Mesothelial cell of epicardium (in vitro differentiated cells): ENCODE measurements at places on chromosomes 3 and 15. TPM values are rescaled to one million over a fixed set of nuclear protein-coding genes. Genes with fewer than 3 reads are reported as not detected.
A peak's percentile ranks its signal among the peaks of the same experiment; 100 is the strongest.

Gene C3orf18
- 12.7 to 15.1 TPM (median 12.8 TPM) in 3 replicates for total RNA-seq

Gene ZCWPW2
- 1.3 to 1.5 TPM (median 1.4 TPM) in 3 replicates for total RNA-seq

Gene GCHFR
- 12.6 to 15.8 TPM (median 14.4 TPM) in 3 replicates for total RNA-seq

Gene WDR93
- 0.34 to 0.54 TPM (median 0.40 TPM) in 3 replicates for total RNA-seq

Gene TPRG1
- total RNA-seq = 1.9 to 3.3 TPM (median 2.4 TPM) in 3 replicates

DNA sequence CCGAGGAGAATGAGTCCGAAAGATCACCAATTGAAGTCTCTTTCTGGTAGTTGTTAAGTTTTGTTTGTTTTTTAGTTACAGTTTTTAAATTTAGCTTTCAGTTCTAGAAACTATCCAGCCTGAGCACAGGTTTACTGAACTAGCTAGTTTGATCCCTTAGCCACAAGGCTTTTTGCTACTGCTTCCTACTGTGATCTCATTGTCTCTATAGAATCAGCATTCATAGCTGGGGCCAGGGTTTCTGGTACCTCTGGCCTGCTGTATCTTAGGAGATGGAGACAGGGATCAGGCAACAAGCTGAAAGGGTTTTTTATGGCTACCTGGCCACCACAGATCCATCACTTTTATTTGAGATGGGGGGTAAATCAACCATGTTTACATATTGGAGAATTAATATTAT lies 37.0 kb downstream of the GOLM2 start:
- no peak overlapping the region for H3K4me3 ChIP-seq
- no peak for DNase-seq
- peak overlapping the region; percentile 83 for H3K27ac ChIP-seq
- H3K4me1 ChIP-seq = peaks cover 17% of the 10 kb centered on the region
- H3K36me3 ChIP-seq = peaks cover 5% of the 10 kb centered on the region

DNA sequence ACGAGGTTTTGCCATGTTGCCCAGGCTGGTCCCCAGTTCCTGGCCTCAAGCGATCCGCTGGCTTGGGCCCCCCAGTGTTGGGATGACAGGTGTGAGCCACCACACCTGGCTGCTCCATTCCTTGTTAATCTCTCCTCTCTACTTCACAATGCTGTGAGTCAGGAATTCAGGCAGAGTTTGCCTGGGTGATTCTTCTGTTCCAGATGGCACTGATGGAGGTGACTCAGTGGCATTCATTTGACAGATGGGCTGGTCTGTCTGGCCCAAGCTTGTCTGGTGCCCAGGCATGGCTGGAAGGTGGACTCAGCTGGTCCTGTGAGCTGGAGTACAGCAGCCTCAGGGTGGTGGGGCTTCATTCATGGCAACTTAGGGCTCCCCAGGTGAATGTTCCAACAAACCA lies 43.2 kb downstream of the SLC6A20 start:
- peaks cover 6% of the 10 kb centered on the region for H3K4me1 ChIP-seq
- H3K4me3 ChIP-seq = no peak overlapping the region
- no peak overlapping the region for H3K27ac ChIP-seq
- DNase-seq = no peak
- no peaks in the 10 kb centered on the region for H3K27me3 ChIP-seq

DNA sequence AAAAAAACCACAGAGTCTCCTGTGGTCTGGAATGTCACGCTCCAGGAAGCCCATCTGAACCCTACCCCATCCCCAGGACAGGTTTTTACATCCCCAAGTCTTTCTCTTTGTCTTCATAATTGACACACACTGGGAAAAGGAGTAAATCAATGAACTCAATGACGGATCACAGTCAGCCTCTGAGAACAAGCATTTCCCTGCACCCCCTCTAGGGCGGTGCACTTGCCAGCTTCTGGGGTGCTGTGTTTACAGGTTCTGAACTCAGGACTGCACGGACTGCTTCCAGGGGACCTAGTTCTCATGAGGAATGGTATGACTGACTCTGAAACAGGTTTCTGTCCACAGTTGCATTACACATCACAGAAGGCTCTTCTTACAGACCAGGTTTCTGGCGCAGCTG lies 81.1 kb downstream of the NUP210 start:
- no peak overlapping the region for H3K27ac ChIP-seq
- H3K4me3 ChIP-seq = no peak overlapping the region
- H3K36me3 ChIP-seq = peaks cover 13% of the 10 kb centered on the region
- no peaks in the 10 kb centered on the region for H3K27me3 ChIP-seq

- H3K36me3 ChIP-seq = no peaks in the 10 kb centered on the region
- no peak for DNase-seq
- peaks cover 16% of the 10 kb centered on the region for H3K27me3 ChIP-seq
- no peak overlapping the region for H3K27ac ChIP-seq
Measured at GRCh38 chr3:10352146-10352911, 31.4 kb upstream of the SEC13 start.

- H3K4me1 ChIP-seq = no peaks in the 10 kb centered on the region
- H3K27me3 ChIP-seq = no peaks in the 10 kb centered on the region
- H3K36me3 ChIP-seq = peaks cover 26% of the 10 kb centered on the region
- H3K27ac ChIP-seq = no peak overlapping the region
- no peak overlapping the region for H3K4me3 ChIP-seq
Measured at GRCh38 chr15:74897300-74897701, 7.5 kb downstream of the MPI start.

GRCh38 chr3:89025185-89025584 lies 82.2 kb upstream of the EPHA3 start:
- no peak overlapping the region for H3K4me3 ChIP-seq
- no peaks in the 10 kb centered on the region for H3K4me1 ChIP-seq
- no peaks in the 10 kb centered on the region for H3K27me3 ChIP-seq
- DNase-seq = no peak
- H3K36me3 ChIP-seq = no peaks in the 10 kb centered on the region
- no peak overlapping the region for H3K27ac ChIP-seq

GRCh38 chr3:127706312-127706711 lies 33.6 kb downstream of the ABTB1 start:
- no peak overlapping the region for H3K27ac ChIP-seq
- peaks cover 3% of the 10 kb centered on the region for H3K27me3 ChIP-seq
- no peak for DNase-seq
- H3K36me3 ChIP-seq = no peaks in the 10 kb centered on the region
- H3K4me3 ChIP-seq = no peak overlapping the region

- no peak overlapping the region for H3K4me3 ChIP-seq
- H3K27ac ChIP-seq = no peak overlapping the region
- H3K36me3 ChIP-seq = no peaks in the 10 kb centered on the region
Measured at GRCh38 chr3:140128631-140129030, 193.6 kb downstream of the CLSTN2 start.

- no peak overlapping the region for H3K27ac ChIP-seq
- no peaks in the 10 kb centered on the region for H3K27me3 ChIP-seq
- peaks cover 9% of the 10 kb centered on the region for H3K4me1 ChIP-seq
- no peak for DNase-seq
- no peak overlapping the region for H3K4me3 ChIP-seq
- no peaks in the 10 kb centered on the region for H3K36me3 ChIP-seq
Measured at GRCh38 chr3:5294356-5294755, 106.8 kb downstream of the EDEM1 start.

GRCh38 chr15:41603941-41604911 lies 45.2 kb downstream of the TYRO3 start:
- no peaks in the 10 kb centered on the region for H3K27me3 ChIP-seq
- peak; percentile 52 for DNase-seq
- H3K4me1 ChIP-seq = peaks cover 20% of the 10 kb centered on the region
- H3K36me3 ChIP-seq = no peaks in the 10 kb centered on the region
- H3K27ac ChIP-seq = peak overlapping the region; percentile 59

GRCh38 chr15:97177151-97177577 lies 783.3 kb upstream of the ARRDC4 start:
- H3K27ac ChIP-seq = peak overlapping the region; percentile 88
- peak overlapping the region; percentile 11 for H3K4me3 ChIP-seq
- H3K27me3 ChIP-seq = peaks cover 3% of the 10 kb centered on the region
- H3K36me3 ChIP-seq = no peaks in the 10 kb centered on the region
- peak; percentile 55 for DNase-seq
- peaks cover 31% of the 10 kb centered on the region for H3K4me1 ChIP-seq

- H3K4me1 ChIP-seq = peaks cover 12% of the 10 kb centered on the region
- H3K4me3 ChIP-seq = no peak overlapping the region
- no peak for DNase-seq
- no peak overlapping the region for H3K27ac ChIP-seq
- H3K36me3 ChIP-seq = peaks cover 4% of the 10 kb centered on the region
Measured at GRCh38 chr15:40466426-40467260, 4.1 kb upstream of the CHST14 start.

- H3K4me3 ChIP-seq = no peak overlapping the region
- H3K4me1 ChIP-seq = peaks cover 5% of the 10 kb centered on the region
- DNase-seq = no peak
Measured at GRCh38 chr3:171184372-171184771, 157.9 kb upstream of the SLC2A2 start.
